ENCODE measurements at places on chromosomes 11 and 22.

DNA sequence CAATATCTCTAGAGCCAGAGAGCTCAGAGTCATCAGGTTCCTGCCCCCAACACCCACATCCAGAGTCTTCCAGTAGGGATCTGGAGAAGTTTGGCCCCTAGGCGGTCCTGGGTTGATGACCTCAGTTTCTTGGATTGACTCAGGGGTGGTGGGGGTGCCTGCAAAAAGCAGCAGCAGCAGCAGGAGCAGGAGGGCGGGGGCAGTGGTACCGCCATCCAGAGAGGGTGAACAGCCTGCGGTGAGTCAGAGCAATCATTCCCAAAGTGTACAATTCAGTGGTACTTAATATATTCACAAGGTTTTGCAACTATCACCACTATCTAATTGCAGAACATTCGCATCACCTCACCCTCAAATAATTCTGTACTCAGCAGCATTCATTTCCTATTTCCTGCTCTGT, 9.9 kb upstream of the SEC14L3 start:
- DNase-seq = no peak

- no peak for DNase-seq
These were observed 201.4 kb downstream of the BLID start for GRCh38 chr11:121914508-121915059.

DNA sequence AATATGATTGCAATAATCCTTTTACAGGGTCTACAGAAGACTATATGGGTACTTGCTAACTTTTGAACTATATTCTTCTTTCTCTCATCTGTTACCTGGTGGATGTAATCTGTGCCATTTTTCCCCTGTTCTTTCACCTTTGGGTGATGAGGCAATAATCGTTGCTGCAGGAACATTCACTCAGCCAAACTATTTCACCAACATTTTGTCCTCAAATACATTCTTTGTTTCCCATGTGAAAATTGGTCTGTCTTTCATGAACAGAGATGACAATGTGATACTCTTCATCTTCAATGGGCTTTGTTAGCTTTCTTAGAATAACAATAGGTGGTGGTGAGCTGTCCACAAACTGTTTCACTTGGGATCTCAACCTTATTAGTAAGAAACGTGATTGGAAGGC, 52.1 kb upstream of the CAPRIN1 start:
- no peak for DNase-seq

- DNase-seq = no peak
These were observed 25.0 kb upstream of the PRSS23 start for GRCh38 chr11:86775361-86775760.

GRCh38 chr11:94134651-94135512, 6.2 kb downstream of the PANX1 start:
- peak; percentile 87 for DNase-seq

- no peak for DNase-seq
These were observed 67.5 kb downstream of the ARFGAP2 start for GRCh38 chr11:47109051-47109726.

- peak; percentile 57 for DNase-seq
These were observed 19.4 kb downstream of the RPS6KA4 start for GRCh38 chr11:64378335-64378880.

All from fibroblast of gingiva (primary cell).